ENCODE measurements at places on chromosomes 3 and 15.

GRCh38 chr15:59298225-59298853, 74.3 kb downstream of the MYO1E start:
- no peak for DNase-seq

DNA sequence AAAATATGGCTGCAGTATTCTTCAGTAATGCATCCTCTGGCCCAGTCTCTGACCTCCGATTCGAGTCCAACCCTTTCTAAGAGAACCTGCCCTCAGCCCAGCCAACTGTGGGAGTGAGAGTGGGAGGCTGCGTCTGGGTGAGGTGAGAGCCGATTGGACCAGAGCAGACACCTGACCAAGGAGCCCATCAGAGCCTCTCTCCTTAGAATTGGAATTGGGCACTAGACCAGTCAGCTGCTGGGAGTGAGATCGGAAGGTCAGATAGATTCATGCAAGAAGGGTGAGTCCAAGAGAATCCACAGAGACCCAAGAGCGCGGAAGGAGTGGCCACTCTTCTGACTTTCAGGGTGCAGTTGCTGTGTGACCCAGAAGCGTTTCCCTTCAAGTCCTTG, 10.2 kb downstream of the RASL12 start:
- no peak for DNase-seq

- no peak for DNase-seq
Observed at GRCh38 chr3:16668776-16669545, 63.7 kb upstream of the DAZL start.

DNA sequence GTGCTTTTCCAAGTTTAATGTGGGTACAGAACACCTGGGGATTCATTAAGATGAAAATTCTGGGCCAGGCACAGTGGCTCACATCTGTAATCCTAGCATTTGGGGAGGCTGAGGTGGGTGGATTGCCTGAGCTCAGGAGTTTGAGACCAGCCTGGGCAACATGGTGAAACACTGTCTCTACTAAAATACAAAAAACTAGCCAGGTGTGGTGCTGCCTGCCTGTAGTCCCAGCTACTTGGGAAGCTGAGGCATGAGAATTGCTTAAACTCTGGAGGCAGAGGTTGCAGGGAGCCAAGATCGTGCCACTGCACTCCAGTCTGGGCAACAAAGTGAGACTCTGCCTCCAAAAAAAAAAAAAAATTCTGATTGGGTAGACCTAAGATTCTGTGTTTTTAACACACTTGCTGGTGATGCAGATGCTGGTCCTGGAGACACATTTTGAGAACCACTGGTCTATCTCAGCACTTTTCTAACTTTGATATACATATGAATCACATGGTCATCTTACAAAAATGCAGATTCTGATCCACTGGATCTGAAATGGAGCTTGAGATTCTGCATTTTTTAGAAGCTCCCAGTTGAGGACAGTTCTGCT, 223.8 kb upstream of the SATB1 start:
- no peak for DNase-seq

DNA sequence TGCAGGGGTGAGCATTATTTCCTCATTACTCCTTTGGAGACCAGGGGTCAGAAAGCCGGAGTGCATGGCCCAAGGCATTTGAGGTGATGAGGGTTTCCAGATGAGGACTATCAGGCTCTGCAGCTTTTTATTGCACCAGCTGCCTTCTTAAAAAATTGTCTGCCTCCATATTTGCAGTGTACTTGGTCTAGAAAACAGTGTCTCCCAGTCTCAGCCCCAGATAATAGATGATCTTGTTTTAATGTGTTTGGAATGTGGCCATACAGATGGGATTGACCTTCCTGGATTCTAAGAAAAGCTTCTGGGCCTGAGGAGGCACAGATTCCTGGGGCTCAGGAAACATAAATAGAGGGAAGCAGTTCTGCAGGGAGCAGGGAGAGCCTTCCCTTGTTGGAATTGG, 123.3 kb downstream of the GABRG3 start:
- no peak for DNase-seq

DNA sequence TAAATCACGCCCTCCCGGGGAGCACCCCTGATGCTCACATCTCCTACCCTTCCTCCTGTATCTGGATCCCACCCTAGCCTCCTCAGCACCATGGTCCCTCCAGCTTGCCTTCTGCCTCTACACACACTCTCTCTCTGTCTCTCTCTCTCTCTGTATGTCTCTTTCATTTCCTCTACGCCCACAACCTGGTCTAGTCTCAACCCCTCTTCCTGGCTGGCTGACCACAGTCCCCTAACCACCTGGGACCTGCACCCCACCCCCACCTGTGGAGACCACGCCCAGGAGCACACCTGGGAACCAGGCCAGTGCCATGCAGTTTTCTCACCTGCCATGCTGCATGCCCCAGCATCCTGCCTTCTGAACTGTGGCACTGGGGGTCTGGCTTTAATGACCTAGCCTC, 4.0 kb upstream of the CFAP100 start:
- DNase-seq = no peak

- DNase-seq = no peak
Observed at GRCh38 chr3:136018876-136019275, 53.3 kb downstream of the PPP2R3A start.

- no peak for DNase-seq
Observed at GRCh38 chr3:20652231-20652986, 466.4 kb upstream of the SGO1 start.

GRCh38 chr3:46932455-46933225, 43.9 kb downstream of the CCDC12 start:
- no peak for DNase-seq

DNA sequence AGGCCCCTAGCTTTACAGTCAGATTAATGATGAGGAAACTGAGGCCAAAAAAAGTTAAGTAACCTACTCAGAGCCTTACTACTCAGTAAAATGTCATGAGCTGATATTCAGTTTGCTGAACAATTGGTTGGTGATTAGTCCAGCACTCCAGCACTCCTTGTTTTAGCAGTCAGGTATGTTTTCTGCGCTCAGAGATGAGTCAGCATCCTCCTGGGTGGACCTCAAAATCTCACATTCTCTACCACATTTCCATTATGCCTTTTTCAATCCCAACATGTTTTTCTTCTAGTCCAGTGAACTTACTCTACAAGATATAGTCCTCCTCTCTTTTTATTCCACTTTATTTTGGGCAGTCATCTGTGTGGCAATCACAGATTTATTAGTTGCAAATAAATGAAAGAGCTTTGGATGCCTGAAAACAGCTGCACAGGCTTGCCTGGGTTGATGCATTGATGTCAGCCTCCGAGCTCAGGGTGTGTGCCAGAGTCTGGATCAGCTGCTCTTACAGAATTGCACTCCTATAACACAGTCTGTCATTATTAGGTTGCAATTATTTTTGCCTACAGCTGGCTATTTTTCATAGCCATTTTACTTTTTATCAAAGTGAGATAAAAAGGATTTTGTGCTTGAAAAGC, 133.2 kb downstream of the ARPP21 start:
- no peak for DNase-seq

- DNase-seq = no peak
Observed at GRCh38 chr3:11671648-11672100, 28.0 kb upstream of the VGLL4 start.

DNA sequence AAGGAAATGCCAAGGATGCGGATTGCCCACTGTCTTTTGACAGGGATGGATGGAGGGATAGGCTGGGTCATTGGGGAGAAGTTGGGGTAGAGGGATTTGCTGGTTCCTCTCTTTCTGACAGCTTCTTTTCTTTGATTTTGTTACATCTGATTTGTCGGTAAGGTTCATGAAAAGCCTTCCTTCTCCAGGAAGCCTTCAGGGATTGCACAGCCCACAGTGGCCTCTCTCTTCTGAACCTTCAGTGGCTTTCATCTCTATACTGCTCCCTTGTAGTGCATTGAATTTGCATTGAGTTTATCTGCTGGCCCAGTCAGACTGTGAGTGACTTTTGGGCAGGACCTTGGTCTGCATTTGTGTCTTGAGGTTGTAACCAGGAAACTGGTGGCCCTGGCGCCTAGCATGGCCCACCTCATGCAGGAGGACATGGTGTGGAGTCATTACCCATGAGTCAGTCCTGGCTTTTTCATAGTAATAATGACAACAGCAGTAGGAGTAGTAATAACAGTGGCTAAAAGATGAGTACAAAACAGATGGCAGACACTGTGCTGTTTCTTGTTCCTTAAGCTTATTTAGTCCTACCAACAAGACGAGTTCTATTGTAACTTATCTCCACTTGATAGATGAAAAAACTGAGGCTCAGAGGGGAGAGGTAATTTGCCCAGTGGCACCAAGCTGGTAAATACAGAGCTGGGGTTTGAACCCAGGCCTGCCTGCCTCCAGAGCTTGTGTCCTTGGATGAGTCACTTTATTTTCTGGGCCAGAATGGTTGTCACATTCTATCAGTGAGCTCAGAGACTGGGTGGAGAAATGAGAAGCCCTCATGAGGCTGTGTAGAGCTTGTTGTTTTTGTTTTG, 28.4 kb downstream of the SMAD6 start:
- DNase-seq = no peak

DNA sequence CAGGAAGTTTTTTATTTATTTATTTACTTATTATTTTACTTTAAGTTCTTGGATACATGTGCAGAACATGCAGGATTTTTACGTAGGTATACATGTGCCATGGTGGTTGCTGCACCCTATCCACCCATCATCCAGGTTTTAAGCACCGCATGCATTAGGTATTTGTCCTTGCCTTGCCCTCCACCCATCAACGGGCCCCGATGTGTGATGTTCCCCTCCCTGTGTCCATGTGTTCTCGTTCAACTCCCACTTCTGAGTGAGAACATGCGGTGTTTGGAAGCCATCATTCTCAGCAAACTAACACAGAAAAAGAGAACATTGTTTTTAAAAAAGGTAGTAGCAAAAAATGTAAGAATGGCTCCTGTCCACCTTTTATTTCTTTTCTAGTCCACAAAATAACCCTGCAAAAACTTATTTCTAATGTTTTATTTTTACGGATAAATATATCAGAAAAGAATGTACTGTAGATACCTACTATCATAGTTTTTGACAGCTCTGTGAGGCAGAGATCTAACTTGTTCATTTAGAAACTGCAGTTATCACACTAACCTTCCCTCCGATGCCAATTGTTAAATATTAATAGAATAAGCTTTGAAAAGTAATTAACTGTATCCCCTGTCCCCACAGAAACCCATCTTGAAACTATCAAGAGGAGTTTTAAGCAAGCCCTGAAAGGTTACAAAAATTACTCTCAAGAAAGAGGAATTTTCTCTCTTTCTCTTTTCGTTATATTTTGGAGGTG, 189.2 kb downstream of the LPP start:
- no peak for DNase-seq

DNA sequence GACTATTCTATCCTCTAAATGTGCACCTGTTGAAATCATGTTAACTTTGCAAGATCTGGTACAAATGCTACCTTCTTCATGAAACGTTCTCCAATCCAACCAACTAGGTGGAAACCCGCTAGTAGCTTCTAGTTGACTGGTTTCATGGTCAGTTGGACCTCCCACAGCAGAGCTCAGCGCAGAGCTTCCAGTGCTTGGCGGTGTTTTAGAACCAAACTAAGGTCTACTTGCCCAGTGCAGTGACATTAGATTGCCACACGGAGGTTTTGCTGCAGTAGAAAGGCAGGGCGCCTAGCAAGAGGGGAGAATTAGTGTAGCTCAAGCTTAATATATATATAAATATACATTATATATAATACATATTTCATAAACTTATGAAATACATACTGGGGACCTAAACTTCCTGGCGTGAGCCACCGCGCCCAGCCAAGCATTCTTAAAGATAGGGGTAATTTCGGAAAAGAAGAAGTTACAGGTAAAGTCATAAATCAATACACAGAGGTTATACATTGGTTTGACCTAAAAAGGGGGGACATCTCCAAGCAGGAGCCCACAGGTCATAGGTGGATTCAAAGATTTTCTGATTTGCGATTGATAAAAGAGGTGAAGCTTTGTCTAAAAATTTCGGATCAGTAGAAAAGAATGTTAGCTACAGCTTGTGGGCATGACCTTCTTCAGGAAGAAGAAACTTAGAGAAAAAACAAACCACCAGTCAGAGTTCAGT, 2.1 kb upstream of the OXSR1 start:
- DNase-seq = peak; percentile 22

DNA sequence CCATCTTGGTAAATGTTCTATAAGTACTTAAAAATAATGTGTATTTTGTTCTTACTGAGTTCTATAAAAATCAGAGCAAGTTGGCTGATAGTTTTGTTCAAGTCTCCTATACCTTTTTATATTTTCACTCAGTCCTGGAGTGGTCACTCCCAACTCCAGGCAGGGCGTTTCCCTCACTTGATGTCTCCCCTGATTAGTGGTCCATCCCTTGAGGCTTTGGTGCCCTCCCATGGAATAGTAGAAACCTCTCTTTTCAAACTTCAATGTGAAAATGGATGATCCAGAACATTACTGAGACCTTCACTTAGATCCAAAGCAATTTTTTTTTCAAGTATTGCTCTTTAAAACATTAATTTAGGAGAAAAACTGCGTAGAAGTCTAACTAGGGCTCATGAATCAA, 25.0 kb upstream of the SCN10A start:
- DNase-seq = no peak

GRCh38 chr15:83850015-83850414, 196.1 kb downstream of the ADAMTSL3 start:
- DNase-seq = no peak

DNA sequence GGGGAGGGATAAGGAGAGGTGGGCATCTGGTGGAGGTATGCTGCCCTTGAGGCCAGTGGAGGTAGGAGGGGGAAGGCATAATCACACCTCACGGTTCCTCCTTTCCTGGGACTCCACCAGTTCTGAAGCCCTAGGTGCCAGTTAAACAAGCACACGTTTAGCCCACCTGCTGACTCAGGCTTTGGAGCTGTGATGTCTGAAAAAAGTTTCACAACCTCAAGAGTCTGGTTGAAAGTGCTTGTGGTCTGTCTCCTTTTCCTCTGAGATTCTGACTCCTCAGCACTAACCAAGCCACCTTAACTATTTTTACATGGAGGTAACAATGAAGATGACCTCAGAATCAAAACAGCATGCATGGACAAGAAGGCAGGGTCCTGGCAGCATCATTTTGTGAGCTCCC, 23.0 kb downstream of the HPS3 start:
- no peak for DNase-seq

DNA sequence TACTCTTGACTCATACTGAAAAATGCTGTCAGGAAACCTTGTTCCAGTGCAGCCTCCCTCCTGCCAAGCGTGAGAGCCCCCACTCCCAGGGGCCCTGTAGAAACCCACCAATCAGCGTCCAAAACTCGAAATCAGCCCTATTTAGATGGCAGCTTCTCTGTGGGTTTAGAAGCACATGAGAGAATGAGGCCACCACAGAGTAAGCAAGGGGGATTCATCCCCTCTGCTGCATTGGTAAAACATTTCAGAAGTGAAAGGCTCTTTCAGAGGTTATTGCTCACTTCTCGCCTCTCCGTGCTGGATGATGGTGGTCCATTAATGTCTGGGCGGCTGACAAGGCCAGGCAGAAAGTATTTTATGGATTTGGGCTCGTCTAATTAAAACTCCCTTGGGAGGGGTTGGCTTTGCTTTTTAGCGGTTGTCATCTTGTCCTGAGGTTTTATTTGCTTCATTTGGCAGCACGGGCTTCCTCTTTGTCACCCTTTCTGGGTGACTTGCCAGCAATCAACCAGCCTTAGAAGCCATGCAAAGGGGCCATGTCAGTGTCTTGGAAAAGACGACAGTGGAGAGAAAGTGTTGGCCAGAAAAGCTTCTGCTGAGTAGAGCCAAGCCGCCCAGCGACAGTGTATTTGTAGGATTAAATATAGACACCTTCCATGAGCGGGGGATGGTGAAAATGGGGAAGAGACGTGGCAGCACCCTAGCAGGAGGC, 145.5 kb downstream of the ATP10A start:
- DNase-seq = no peak

- no peak for DNase-seq
Observed at GRCh38 chr3:184011937-184012889, 5.5 kb downstream of the ABCC5 start.

- peak; percentile 13 for DNase-seq
Observed at GRCh38 chr3:39473452-39474125, 6.1 kb downstream of the MOBP start.

Measured in hepatocyte (in vitro differentiated cells).